ENCODE measurements at places on chromosomes 6 and 20.

GRCh38 chr20:8094415-8094818 is 37.6 kb upstream of the PLCB1 start:
- no peak for DNase-seq

GRCh38 chr20:50039706-50040431 is 57.1 kb downstream of the SNAI1 start:
- DNase-seq: no peak

DNA sequence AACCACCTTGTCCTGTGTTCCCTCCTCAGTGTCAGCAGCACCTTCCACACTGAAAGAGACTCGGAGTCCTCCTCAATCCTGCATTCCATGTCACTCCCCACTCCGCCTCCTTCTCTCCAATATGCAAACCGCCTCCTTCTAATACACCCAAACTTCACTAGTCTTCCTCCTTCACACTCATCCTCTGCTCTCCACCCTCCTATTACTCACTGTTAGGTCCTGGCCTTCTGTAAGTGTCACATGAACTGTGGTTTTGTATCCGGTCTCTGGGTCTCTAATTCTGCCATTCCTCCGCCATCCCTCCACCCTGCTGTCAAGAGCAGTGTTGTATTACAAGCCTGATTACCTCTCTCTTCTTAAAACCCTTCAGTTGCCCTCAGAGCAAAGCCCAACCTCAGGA is 200.5 kb upstream of the CDYL start:
- no peak for DNase-seq

GRCh38 chr6:108660251-108660650 is 99.5 kb downstream of the FOXO3 start:
- DNase-seq: no peak

GRCh38 chr6:106557837-106558236 is 71.5 kb downstream of the RTN4IP1 start:
- DNase-seq: no peak

GRCh38 chr6:56255349-56255748 is 8.0 kb upstream of the COL21A1 start:
- DNase-seq: no peak

GRCh38 chr20:60372275-60372674 is 414.1 kb downstream of the CDH26 start:
- no peak for DNase-seq

DNA sequence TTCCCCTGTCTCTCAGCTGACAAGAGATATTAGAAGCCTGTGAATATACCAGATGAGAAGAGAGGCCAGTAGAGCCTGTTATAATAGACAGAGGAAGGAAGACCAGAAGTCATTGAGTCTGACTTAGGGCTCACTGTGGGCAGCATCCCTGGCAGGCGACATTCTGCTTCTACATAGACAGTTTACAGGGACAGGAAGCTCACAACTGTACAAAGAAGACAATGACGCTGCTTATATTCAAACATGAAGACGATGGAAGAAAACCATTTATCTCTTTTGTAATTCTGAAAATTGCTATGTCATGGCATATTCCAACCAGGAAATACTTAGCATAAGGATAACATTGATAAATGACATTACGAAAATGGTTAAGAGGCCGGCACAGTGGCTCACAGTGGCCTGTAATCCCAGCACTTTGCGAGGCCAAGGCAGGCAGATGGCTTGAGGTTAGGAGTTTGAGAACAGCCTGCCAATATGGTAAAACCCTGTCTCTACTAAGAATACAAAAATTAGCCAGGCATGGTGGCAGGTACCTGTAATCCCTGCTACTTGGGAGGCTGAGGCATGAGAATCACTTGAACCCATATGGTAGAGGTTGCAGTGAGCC is 170.9 kb downstream of the UBE3D start:
- no peak for DNase-seq

DNA sequence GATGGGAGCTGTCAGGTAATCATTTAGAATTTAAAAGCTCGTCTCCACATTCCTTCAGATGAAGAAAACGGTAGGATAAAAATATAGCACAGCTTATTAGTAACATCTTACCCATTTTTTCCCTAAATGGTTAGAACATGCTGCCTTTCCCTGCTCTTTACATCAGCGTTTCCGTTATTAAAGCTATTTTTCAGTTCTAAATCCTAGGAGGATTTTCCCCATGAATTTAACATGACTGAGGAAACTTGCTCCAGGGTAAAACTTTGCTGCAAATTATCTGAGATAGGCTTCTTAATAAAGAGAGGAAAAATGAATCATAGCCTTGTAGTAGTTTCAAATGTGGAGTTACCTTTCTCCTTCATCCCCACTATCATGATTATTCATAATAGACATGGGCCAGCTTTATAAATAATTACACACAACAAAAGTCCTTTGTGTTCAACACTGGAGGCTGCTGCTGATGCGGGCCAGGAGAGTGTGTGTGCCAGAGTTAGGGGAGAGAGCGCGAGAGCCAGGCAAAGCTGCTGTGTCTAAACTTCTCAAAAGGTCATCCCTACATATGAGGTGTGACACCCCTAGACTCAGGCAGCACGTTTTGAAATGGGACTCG is 24.4 kb downstream of the MYLIP start:
- no peak for DNase-seq

Data from left renal cortex interstitium (tissue), 4 donors.